Mesenteric fat pad (tissue), 1 donor: ENCODE measurements at places on chromosomes 13 and 19. TPM values are rescaled to one million over a fixed set of nuclear protein-coding genes. Genes with fewer than 3 reads are reported as not detected.

The PRMT1 gene
- total RNA-seq, result 105 TPM

The ZNF665 gene
- 2.5 TPM for total RNA-seq

The NCLN gene
- total RNA-seq, result 74.6 TPM

The TMEM147 gene
- total RNA-seq, result 86.8 TPM

The PTH2 gene
- not detected for total RNA-seq

The FFAR2 gene
- 2.4 TPM for total RNA-seq

The FFAR1 gene
- total RNA-seq, result not detected

The ZNF610 gene
- 1.1 TPM for total RNA-seq

The NAPSA gene
- 0.22 TPM for total RNA-seq

The STAP2 gene
- 3.0 TPM for total RNA-seq

The CASP14 gene
- not detected for total RNA-seq
